ENCODE measurements at places on chromosomes 1 and 21.

DNA sequence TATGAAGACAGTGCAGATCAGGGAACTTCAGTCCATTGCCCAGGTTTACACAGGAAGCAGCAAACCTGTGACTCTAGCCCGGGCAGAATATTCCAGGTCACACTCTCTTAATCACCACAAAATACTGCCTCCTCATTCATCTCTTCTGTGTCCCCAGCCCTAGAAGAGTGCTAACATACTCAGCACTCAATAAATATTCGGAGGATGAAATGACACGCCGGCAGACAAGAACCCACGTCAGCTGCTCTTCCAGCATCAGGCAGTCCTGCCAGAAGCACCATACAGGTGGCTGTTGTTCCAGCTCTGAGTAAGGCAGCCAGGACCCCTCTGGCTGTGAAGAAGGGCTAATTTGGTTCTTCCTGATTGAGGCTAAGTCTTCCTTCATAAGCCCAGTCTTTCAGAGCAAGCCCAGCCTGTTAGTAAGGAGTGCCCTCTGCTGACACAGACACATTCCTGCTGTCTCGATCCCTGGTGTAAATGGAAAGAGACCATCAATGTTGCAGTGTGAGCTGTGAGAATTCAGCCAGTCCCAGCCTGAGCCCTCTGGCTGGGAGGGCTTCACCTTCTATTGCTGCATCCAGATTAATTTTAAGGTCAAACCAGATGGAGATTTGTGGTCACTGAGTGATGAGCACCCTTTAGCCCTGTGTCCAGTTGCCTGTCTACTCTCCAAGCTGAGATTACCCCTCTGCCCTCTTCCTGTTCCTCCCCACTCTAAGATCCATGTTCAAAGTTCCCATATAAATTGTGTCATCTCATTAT lies 45.0 kb upstream of the KIRREL1 start:
- DNase-seq, result no peak

DNA sequence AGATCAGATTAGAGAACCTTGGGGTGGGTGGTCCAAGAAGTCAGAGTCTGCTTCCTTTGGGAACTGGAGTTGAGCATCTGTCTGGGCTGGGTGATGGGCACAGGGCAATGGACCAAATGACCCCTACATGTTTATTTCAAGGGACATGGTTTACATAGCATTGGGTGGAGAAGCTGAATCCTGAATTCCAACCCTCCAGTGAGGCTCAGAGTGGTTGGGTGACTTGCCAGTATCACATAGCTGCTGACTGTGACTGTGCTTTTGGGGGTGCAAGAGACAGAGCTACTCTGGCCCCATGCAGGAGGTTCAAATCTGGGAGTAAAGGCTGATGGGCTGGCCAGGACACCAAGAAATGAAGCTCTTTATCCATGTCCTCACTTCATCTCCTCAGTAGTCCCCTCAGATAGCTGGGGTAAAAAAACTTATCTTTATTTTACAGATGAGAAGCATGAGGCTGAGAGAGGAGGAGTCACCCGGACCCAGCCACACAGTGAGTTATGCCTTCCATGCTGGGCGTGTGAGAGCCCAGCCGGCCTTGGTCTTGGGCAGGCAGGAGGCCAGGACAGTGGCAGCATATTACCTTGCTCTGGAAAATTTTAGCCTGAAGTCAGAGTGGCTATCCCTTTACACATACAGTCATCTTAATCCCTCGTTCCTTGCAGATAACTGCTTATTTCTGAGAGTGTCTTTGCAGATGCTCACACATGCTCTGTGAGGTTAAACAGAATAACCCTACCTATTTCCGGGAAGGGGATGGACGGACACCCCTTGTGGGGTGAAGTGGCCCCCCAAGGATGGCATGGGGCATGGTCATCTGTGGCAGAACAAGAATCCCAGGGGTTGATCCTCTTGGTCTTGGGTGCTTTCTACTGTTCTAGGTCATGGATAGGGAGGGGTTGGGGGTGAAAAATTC lies 2.8 kb upstream of the SERINC2 start:
- DNase-seq, result no peak

- DNase-seq, result no peak
Measured at GRCh38 chr1:26403656-26404055, 7.0 kb upstream of the LIN28A start.

DNA sequence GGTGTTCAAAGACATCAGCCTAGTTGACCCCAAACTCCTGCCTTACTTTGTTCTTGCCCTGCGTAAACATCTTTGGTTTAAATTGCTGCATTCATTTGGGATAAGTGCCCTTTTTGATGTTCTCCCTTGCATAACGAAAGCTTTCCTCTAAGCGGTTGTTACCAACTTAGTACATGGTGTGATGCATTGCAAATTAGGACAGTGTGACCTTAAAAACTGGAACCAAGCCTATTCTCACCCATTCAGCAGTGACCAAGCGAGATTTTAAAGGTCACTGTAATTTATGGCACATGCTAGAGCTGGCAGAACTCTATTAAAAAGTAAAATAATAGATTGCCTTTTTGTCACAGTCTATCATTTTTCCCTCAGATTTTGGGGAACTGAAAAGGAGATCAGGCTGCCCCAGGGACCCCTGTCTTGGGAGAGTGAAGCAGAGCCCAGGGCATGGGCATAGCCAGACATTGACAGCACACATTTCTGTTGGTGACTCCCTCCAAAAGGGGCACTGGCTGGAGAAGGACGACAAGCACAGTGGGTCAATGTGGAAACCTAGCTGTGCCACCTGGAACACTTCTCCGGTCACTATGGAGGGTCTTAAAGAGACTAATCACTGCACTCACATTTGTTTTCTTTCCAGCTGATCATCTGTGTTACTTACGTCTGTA lies 63.9 kb downstream of the KCNK1 start:
- DNase-seq, result no peak

GRCh38 chr21:43818685-43819084 lies 29.3 kb downstream of the RRP1 start:
- DNase-seq, result no peak

DNA sequence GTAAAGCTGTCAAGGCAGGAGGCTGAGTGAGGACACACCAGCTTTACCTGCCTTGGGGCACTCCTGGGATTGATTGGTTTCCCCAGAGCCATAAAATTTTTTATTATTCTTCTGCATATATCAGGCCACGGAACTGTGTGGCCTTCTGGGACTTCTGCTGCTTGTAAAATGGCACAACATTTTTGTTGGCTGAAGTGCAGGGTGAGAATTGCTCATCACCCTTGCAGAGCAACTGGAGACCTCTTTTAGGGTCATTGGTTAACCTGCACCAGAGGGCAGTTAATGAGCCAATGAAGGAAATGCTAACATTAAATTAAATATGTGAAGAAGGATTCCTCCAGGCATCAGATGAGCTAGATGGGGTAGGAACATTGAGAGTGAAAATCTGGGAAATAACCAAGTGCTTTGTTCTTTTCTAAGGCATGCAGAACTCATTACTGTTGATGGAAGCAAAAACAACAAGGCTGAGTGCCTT lies 87.7 kb downstream of the LTN1 start:
- no peak for DNase-seq

- DNase-seq, result no peak
Measured at GRCh38 chr1:212070720-212071302, 35.3 kb downstream of the DTL start.

DNA sequence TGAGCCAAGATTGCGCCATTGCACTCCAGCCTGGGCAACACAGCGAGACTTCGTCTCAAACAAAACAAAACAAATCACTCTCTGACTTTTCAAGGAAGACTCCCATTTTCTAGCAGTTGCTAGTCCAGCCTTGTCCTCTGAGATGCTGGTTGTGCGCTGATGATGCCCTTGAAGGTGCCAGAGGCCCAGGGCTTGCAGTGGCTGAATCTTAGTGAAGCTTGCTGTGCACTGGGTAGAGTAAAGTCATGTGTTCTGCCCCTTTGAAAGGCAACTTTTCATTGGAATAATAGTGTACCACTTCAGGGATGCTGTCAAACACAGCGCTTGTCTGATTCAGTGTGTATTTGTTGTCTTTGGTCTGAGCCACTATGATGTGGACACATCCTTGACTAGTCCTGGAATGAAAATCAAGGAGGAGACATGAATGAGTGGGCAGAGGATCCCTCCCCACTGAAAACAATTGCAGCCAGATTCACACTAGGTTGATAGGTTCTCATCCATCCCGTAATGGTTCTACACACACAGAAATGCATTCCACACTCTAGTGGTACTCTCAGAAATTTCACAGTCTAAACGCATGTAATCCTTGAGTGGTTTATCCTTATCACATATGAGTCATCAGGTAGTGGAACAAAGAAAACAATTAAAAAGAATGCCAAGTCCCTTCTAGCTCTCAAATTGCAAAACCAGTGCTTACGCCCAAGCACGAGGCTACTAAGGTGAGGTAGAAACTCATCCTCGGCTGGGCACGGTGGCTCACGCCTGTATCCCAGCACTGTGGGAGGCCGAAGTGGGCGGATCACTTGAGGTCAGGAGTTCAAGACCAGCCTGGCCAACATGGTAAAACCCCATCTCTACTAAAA lies 17.8 kb upstream of the TDRD10 start:
- DNase-seq, result no peak

DNA sequence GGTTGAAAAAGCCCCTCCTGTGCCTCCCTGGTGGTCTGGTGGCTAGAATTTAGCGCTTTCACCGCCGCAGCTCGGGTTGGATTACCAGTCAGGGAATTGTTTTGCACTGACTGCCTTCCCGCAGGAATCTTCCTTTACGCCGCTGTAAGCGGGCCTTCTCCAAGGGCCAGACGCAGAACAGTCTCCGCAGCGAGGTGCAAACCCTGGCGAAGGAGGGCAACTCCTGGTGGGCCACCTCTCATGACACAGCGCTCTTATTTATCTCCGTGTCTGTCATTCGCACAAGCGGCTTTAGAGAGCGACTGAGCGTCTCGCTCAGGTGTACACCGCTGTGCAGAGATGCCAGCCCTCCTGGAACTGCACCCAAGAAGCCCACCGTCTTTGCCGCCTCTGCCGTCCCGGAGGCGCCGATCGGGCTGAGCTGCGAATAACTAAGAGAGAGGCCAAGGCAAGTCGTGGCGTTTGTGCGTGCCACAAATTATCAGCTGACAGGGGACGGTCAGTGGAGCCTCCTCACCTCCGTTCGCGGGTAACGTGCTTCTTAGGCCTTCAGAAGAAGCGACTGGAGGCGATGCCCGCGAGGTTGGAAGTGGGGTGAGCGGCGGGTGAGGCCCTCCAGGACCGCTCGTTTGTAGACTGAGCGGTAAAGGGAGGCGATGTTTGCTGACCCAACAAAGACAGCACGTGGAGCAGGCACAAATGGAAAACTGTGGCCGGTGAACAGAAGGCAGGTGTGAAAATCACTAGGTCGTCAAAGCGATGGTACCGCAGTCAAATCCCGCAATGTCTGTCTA lies 93.5 kb downstream of the PRKAB2 start:
- no peak for DNase-seq

GRCh38 chr1:65299328-65299727 lies 10.0 kb upstream of the DNAJC6 start:
- no peak for DNase-seq

GRCh38 chr1:210940081-210940617 lies 193.8 kb downstream of the KCNH1 start:
- DNase-seq, result no peak

DNA sequence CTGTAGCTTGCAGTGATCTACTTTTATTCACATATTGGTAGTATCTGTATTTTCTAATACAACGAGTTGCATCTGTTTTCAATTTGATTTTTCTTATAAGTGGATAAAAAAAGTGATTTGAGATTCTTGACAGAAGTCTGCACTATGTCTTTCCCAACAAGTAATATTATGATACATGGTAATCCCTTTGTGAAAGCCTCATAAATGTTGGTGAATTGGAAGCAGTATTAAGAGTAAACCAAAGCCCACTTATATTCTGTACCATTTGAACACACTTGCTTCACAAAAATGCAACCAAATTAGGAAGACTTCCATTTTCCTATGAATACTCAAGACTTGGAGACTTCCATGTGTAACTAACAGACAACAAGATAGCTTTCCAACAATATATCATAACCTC lies 172.0 kb downstream of the HMCN1 start:
- no peak for DNase-seq

Data from activated CD8-positive, alpha-beta memory T cell treated with anti-CD3 and anti-CD28 coated beads for 1 hour (primary cell).